ENCODE measurements at places on chromosomes 16 and 17.

DNA sequence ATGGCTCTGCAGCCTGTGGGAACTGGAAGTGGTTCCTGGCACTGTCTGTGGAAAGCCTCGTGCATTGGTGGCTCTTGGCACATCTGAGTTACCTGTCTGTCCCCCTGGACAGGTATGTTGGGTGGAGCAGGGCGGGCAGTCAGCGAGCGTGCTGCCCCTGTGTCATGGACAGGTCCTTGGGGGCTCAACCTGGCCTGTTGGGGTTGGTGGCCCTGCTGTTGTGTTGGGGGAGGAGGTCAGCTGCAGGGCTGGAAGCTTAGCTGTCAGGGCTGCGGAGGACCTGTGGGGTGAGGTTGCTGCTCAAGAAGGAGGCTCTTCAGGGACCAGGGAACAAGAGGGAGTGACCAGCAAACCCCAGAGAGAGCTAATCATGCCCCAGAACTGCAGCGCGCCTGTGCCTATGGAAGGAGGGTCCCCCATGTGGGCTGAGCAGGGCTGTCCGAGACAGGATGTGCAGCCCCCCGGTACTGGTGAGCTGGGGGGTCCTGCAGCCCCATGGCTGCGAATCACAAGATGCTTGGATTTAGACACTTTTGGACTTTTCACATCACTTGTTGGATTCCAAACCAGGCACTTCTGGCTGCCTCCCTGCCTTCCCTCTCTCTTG lies 7.2 kb downstream of the NKD1 start:
- no peak for DNase-seq

DNA sequence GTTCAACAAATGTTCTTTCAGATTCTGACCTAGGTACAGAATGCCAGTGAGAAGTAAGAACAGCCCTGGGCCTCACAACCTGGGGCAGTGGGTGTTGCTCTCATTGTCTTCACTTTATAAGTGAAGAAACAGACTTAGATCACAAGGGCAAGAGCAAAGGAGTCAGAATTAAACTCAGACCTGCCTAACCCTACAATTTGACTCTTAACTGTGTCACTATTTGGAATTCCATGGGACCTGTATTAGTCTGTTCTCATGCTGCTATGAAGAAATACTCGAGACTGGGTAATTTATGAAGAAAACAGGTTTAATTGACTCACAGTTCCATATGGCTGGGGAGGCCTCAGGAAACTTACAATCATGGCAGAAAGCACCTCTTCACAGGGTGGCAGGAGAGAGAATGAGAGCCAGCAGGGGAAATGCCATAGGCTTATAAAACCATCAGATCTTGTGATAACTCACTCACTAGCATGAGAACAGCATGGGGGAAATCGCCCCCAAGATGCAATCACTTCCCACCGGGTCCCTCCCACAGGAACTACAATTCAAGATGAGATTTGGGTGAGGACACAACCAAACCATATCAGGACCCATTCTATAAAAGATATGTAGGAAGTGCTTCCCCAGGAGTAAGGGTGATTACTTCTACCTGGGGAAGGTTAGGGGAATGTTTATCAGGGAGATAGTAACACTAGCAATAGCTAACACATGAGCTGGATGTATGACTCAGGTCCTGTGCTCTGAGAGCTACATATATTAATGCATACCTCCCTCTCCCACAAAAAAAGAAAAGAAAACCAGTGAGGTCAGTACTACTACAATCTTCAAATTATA lies 270.1 kb downstream of the SOX9 start:
- no peak for DNase-seq

DNA sequence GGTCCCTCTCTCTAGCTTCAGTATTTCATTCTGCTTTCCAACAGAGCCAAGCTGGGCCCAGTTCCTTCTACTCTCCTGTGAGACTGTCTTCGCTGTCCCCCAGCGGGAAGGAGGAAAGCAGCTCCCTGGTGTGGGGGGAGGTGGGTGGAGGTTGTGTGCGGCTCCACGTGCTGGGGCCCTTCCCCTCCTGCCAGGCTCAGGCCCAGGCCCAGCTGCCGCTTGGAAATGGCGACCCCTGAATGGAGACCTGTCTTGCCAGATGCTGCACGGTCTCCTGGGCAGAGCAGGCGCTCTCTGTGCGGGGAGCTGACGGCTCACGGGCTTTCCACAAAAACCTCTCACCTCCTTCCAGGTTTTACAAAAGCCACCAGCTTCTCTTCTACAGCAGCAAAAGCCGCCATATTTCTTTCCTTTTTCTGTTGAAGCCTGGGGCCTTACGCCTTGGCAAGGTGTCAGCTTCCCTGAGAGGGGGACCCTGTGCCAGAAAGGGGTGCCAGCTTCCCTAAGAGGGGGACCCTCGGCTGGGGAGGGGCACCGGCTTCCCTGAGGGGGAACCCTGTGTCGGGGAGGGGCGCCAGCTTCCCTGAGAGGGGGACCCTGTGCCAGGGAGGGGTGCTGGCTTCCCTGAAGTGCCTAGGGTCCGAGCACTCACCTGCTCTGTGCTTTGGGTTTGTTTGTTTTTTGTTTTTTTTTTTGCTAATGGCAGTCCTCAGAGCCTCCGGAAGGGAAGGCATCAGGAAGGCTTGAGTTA lies 47.5 kb downstream of the ZNF778 start:
- no peak for DNase-seq

- DNase-seq: no peak
These were observed 264.3 kb downstream of the CPPED1 start for GRCh38 chr16:12539185-12539929.

GRCh38 chr16:83350481-83350880 lies 457.3 kb upstream of the HSBP1 start:
- DNase-seq: no peak

- peak; percentile 24 for DNase-seq
These were observed 43.4 kb upstream of the ICAM2 start for GRCh38 chr17:64063766-64064224.

GRCh38 chr16:19923396-19923795 lies 38.7 kb upstream of the GPRC5B start:
- DNase-seq: no peak

DNA sequence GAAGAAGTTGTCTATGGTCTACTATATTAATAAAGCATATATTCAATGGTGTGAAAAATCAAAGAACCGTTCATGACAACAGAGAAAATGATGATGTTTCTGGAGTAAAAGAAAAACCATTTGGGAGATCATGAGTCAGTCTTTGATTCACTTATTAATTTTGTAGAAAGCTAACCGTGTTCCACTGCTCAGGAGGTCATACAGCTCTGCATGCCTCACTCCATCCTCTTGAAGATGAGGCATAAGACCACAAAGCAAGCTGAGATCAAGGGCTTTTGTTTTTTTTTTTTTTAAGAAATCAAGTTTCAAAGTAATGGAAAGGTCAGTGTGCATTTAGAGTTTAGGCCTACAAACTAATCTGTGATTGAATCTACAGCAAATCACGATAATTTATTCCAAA lies 206.4 kb downstream of the CEP112 start:
- DNase-seq: no peak

DNA sequence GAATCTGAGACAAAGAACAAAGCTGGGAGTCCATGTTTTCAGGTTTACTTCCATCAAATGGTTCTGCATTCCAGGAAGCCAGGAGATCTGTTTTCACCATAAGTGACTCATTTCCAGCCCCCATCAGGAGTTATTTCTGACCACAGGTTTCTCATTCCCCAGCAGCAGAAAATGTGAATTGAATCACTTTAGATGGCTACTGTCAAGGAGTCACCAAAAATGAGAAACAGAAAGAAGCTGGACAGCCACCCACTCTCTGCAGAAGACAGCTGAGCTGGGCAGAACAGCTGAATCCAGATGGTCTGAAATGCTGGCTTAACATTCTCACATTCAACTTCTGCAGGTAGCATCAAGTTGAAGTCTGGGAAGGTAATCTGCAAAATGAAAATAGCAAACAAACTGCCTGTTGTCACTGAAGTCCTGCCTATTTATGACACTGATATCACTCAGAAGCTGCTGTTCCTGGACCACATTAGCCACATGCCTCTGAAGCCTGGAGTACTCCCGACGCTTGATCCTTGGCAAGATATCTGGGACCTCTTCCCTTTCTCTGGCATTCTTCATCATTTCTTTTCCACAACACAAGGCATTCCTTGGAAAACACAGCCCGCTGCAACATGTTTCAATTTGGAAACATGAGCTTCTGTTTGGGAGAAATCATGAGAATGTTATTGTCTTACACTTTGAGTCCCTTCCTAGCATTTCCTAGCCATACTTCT lies 15.3 kb downstream of the CCL11 start:
- DNase-seq: no peak

GRCh38 chr17:4800462-4801196 lies 1.5 kb downstream of the C17orf114 start:
- DNase-seq: no peak

GRCh38 chr17:66301864-66302741 lies at the start of gene PRKCA:
Gene PRKCA, plus strand, starts transcription at chr17:66302613.
- peak; percentile 28 for DNase-seq

DNA sequence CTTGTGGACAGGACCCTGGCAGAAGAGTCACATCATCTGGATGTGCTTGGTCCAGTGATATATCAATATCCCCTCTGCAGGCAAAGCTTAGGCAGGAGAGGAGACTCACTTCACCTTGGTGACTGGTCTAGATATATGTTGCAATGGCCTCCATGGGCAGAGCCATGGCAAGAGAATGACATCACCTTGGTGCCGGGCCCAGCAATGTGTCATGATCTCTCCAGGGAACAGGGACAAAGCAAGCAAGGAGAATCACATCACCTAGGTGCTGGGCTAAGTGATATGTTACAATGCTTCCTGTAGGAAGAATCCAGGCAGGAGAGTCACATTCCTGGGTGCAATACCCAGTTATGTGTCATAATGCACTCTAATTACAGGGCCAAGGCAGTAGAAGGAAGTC lies 2106.2 kb downstream of the TP53TG3F start:
- DNase-seq: no peak

- no peak for DNase-seq
These were observed 79.4 kb downstream of the PRKCA start for GRCh38 chr17:66381701-66382362.

- DNase-seq: no peak
These were observed 26.3 kb downstream of the LAT start for GRCh38 chr16:29011112-29011511.

- no peak for DNase-seq
These were observed 5.2 kb downstream of the IL32 start for GRCh38 chr16:3070608-3071111.
